ENCODE measurements at places on chromosomes 7 and 10.
A peak's percentile ranks its signal among the peaks of the same experiment; 100 is the strongest.

GRCh38 chr10:32266566-32266965 lies 80.4 kb downstream of the EPC1 start:
- no peak for DNase-seq

GRCh38 chr10:108689891-108690290 lies 1233.4 kb downstream of the XPNPEP1 start:
- DNase-seq, result no peak

DNA sequence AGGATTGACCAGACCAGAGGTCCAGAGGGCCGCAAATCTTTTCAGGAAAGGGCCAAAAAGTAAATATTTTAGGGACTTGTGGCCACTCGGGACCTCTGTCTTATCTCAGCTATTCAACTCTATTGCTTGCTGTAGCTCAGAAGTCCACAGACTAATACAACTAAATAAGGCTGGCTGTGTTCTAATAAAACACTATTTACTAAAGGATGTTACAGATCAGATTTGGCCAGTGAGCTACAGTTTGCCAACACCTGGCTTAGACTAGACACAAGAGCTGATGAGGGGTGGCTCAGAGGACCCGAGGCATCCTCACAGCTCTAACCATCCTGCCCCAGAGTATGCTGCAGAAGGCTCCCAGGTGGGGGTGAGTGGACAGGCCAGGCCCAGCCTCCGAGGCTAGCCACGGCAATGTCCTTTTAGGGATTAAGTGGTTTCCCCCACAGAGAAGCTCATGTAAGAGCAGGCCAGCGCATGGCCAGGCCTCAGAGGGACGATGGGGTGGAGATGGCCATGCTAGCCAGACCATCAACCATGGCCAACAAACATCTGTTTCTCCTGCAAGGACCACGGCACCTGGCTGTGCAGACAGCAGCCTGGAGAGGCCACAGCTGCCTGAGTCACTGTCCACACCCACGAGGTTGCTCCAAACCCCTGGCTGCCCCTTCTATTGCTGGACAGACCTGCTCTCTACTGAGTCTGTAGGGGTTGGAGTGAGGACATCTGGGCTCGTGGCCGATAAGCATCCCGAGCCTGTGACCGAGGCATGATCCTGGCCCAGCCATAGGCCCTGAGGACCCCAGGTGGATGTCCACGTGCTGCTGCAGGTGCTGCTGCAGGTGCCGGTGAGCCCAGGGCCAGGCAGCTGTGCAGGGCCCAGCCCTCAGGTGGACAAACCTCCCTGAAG lies 76.5 kb downstream of the AFAP1L2 start:
- DNase-seq, result no peak

- DNase-seq, result no peak
Observed at GRCh38 chr7:69908454-69908853, 310.2 kb downstream of the AUTS2 start.

DNA sequence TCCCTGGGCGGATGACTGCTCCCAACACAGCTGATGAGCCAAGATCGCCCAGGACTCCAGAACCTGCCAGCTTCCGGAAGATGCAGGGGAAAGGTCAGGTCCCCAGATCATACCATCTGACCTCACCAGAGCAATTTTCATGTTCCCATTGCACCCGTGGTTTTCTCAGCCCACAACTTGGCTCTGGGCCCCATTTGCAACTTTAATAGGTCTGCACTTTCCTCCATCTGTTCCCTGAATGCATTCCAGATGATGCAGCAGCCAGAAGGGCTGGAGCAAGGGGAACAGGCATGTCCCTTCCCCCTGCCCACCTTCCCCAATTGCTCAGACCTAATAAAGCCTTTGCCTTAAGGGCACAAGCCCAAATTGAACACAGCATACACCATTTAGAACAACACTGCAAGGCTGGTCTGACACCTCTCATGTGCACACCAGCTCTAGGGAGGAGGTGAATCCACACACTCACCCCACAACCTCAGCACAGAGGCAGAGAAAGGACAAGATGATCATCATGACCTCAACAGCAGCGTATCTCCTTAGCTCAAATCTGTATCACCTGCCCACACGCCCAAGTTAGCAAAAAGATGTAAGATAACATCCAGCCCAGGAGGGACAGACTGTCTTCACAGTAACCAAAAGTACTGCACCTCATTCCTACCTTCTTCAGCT lies 87.5 kb downstream of the PLXNA4 start:
- no peak for DNase-seq

- peak; percentile 7 for DNase-seq
Observed at GRCh38 chr7:54788664-54789063, 29.7 kb upstream of the SEC61G start.

GRCh38 chr10:43945094-43945730 lies 296.5 kb upstream of the ZNF32 start:
- DNase-seq, result no peak

DNA sequence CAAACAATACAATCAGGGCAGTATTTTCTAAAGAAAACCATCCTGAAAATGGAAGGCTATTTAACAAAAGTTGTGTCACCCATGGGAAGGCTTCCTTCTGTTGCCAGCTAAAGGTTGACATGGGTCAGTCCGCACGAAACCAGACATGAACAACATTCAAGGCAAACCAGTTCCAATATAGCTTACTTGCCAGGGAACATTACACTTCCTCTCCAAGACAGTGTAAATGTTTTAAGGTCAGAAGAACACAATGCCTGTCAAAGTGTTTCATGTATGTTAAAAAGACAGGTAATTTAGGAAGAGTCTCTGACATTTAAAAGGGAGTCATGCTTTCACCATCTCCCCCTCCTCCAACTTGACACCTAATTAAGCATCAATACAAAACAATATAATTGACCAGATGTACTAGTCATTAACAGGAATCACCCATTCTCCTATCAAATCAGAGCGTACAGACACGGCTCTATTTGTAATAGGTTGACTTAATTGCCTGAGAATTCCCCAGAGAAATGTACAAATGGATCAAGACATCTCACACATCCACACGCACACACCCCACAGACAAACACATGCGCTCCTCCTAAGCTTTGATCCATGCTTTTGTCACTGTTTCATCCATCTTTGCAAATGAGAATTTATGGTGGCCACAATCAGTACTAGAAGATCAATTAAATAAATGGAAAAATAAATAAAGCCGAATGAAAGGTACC lies 69.5 kb downstream of the CACNA2D1 start:
- no peak for DNase-seq

DNA sequence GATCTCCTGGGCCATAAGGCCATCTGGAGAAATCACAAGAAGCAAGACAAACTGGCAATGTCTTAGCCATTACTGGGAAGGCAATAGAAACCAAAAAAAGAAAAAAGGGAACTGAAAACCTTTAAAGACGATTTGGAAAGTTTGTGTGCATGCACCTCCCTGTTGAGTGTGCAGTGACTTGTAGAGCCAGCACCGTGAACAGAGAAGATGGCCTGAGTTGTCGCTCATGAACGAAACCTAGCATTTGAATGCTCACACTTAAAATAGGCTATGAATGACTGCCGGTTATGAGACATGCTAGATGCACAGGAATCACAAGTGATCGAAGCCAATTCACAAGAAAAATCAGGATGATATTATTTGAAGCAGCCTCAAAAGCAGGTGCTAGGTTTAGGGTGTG lies 151.3 kb upstream of the ADO start:
- DNase-seq, result no peak

DNA sequence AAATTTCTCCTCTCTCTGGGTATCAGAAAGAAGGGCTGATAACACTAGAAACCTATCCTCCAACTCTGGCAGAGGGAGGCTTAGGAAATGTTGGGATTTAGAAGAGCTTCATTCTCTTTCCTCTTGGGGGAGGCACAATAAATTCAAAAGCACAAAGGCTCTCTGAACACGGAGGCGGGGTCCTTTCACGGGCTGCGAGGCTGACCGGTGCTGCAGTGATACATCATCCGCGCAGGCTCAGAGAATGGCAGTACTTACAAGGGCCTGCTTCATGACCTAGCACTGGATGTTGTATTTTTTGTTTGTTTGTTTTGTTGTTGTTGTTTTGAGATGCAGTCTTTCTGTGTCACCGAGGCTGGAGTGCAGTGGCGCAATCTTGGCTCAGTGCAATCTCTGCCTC lies 306.2 kb downstream of the SORCS3 start:
- DNase-seq, result no peak

Data from CD4-positive, alpha-beta T cell treated with Interleukin-17A for 1 hour (primary cell).